ENCODE measurements at places on chromosomes 1 and 21.

- no peak for DNase-seq
These were observed 683.4 kb downstream of the PTPRC start for GRCh38 chr1:199322278-199322677.

DNA sequence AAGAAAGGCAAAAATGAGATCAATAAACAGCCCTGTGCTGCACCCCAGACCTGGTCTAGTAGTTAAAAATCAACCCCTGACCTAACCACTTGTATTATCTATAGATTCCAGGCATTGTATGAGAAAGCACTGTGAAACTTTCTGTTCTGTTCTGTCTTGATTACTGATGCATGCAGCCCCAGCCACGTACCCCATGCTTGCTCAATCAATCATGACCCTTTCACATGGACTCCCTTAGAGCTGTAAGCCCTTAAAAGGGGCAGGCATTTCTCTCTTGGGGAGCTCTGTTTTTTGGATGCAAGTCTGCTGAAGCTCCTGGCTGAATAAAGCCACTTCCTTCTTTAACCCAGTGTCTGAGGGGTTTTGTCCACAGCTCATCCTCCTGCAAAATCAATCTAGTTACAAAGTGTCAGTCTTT, 24.2 kb upstream of the CD34 start:
- DNase-seq = no peak

DNA sequence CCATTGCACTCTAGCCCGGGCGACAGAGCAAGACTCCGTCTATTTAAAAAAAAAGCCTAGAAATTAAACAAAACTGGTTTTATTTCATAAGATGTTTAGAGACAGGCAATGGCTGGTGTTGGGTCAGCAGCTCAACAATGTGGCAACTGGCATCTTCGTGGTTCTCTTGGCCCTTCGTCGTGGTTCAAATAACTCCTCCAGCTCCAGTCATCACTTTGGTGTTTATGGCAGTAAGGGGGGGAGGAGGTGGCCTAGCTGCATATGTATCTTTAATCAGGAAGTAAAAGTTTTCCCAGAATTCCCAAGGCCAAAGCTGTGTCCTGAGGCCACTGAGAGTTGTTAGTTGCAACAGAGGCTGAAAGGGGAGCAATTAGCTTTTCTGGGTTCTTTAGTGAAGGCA, 13.0 kb upstream of the LTN1 start:
- no peak for DNase-seq

DNA sequence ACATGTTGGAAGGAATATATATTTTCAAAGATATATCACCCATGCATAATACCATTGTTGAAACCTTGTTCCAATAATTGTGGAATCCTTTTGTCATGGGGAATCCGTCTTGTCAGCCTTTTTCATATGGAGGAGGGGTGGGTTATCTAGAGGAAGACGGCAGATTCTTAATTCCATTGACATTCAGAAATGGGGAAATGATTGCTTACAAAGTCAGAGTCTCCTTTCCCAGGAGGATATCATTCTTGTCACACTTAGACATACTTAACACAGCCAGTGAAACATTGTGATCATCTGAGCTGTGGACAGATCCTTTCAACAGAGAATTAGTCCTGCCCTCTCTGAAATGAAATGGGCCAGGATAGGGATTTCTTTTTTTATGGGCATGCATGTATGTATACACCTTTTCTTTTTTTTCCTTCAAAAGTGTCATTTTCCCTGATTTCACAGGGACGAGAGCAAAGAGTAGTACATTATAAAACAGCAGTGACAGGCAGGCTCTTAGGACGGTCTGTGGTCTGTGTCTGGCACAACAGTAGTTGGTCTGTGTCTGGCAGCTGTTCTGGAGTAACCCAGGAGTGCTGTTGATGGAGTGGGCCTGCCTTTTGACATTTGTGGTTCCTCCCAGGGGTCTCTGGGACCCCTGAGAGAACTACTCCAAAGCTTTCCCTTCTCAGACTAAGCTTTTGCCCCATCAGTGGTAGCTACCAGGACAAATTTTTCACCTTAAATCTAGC, 50.1 kb downstream of the VPS13D start:
- no peak for DNase-seq

GRCh38 chr1:6538956-6539355, 15.4 kb downstream of the NOL9 start:
- DNase-seq = no peak

DNA sequence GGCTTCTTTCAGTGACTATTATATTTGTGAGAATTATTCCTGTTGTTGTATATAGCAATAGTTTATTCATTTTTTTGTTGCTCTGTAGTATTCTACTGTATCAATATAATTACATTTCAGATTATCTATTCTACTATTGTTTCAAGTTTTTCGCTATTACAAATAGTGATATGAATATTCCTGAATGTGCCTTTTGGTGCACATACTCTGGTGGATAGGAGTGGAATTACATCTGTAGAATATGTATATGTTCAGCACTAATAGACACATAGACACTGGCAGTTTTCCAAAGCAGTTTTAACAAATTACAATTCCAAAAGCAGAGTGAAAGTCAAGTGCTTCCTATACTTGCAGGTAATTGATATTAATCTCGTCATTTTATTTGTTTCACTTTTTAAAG, 696.2 kb upstream of the PRMT6 start:
- DNase-seq = no peak

DNA sequence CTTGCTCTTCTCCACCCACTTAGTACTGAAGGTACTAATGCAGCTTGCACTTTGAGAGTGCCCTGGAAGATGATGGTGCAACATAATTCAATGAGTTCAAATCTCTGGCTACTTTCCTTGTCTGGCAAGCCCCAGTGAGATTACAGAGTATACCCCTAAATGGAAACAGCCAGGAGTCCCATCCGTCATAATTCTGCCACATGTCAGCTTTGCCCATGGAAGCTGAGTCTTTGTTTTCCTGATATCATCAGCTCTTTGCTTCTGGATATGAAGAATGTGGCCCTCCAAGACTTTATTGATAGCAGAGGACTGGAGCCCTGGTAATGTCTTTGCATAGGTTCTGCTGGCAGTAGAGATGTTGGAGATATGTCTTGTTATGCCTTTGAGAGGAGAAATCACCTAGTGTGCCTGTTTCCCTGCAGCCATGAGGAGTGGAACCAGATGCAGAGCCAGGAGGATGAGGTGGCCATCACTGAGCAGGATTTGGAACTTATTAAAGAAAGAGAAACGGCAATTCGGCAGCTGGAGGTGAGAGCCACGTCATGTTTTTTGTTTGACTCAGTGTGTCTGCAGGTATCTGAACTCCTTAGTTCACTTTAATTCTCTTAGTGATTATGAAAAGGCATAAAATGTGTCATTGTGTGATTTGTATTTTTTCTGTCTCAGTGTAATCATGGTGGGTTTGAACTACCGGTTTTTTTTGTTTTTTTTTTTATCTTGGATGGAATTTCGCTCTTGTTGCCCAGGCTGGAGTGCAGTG, 18.7 kb upstream of the PPP1R8 start:
- DNase-seq = no peak

DNA sequence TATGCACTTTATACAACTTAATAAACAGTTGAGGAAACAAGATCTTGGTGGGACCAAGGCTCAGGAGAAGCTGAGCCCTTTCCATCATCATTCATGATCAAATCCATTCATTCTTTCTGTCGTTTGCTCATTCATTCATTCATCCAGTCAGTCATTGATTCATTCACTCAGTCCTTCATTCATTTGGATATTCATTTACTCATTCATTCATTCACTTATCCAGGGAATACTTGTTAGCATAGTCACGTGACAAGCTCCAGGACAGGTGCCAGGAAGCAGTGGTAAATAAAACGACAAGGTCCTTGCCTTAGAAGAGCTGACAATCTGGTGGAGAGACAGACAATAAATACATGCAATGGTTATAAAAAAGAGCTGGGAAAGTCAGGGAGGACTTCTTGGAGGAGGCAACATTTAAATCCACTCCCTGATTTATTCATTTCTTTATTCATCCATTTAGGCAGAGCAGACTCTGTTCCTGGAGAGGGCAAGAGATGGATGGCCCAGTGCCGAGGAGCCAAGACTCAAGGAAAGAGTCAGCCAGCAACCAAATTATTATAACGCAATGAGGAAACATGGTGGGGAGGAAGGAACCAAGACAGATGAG, 74.1 kb upstream of the CASZ1 start:
- peak; percentile 16 for DNase-seq

DNA sequence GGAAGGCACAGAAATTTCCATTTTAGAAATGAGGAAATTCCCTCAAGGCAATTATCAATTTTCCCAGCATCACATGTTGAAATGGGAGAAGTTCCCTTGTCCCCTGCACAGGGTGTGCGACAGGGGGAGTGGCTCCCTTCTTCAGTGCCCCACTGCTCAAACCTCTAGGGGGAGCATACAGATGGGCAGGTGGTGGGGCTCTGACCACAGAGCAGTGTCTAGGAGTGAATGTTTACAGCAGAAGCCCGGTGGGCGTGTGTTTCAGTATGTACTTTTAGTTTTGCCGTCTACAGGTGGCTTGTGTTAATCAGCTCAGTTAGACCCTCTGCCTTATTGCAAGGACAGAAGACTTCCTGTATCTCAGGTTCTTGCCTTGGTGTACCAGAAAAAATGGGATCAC, 493.7 kb upstream of the PLXNA2 start:
- DNase-seq = no peak

DNA sequence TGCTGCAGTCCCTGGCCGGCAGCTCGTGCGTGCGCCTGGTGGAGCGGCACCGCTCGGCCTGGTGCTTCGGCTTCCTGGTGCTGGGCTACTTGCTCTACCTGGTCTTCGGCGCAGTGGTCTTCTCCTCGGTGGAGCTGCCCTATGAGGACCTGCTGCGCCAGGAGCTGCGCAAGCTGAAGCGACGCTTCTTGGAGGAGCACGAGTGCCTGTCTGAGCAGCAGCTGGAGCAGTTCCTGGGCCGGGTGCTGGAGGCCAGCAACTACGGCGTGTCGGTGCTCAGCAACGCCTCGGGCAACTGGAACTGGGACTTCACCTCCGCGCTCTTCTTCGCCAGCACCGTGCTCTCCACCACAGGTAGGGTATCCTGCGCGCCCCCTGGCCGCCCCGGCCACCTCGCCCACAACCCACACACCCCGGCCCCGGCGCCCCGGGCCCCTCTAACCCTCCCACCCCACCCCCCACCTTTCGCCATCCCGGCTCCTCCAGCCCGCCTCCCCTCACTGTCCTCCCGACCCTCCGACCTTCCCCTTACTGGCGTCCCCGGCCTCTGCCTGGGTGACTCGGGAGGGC, 352 bp downstream of the KCNK1 start:
- DNase-seq = no peak

DNA sequence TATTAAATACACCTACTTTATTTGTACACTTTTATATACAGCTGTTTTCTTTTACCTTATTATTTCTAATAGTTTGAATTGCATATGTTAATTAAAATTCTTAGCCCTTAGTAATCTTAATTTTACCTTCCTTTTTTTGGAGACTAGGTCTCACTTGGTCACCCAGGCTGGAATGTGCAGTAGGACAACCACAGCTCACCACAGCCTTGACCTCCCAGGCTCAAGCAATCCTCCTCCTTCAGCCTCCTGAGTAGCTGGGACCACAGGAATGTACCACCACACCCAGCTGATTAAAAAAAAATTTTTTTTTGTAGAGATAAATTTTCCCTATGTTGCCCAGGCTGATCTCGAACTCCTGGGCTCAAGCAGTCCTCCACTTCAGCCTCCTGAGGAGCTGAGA, 15.0 kb upstream of the SDC3 start:
- no peak for DNase-seq

DNA sequence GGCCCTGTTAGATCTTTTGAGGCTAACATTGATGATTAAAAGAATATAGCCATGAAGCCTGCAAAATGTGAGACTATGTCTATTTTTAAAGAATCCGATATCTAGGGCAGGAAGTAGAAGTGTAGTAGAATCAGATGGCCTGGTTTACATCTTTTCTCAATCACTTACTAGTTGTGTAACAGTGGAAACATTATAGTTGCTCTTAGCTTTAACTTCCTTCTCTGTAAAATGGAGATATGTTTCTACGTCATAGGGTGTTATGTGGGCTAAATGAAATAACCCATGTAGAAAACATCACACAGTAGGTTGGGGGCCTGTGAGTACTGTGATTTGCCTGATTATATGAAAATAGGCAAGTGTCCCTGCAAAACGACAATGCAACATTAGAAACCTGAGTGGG, 4.4 kb upstream of the IGFN1 start:
- DNase-seq = no peak

- DNase-seq = peak; percentile 7
These were observed 5.8 kb upstream of the KCNJ15 start for GRCh38 chr21:38250991-38251418.

DNA sequence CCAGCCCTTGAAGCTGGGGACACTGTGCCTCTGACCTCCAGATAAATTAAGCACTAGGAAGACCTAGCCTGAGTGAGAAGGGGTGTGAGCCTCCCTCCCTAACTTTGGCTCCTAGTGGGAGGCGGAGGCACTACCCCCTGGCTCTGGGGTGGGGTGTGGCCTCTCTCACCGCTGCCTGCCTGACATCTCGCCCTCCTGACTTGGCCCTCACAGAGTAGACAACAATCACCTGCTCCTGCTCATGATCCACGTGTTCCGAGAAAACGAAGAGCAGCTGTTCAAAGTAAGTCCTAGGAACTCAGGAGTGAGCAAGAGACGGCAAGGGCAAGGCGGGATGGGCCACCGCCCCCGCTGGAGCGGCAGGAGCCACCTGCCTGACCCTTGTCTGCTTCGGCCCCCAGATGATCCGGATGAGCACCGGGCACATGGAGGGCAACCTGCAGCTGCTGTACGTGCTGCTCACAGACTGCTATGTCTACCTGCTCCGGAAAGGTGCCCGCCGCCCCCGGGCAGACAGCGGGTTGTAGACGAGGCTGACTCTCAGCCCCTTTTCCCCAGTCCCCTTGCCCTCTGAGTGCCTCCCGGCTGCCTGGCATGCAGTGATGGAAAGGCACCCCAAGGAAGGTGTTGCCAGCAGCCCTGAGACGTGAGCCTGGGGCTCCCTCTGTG, 8.1 kb upstream of the SLC25A34 start:
- DNase-seq = no peak

Data from NCI-H2029 treated with DMSO at 0.1 percent for 48 hours (cell line).